Stimulated activated naive CD4-positive, alpha-beta T cell treated with Interleukin-2 at 50 U/mL for 16 hours (primary cell): ENCODE measurements at places on chromosomes 13 and 19.

- no peak for DNase-seq
Observed at GRCh38 chr13:27997904-27998522, 9.5 kb upstream of the URAD start.

DNA sequence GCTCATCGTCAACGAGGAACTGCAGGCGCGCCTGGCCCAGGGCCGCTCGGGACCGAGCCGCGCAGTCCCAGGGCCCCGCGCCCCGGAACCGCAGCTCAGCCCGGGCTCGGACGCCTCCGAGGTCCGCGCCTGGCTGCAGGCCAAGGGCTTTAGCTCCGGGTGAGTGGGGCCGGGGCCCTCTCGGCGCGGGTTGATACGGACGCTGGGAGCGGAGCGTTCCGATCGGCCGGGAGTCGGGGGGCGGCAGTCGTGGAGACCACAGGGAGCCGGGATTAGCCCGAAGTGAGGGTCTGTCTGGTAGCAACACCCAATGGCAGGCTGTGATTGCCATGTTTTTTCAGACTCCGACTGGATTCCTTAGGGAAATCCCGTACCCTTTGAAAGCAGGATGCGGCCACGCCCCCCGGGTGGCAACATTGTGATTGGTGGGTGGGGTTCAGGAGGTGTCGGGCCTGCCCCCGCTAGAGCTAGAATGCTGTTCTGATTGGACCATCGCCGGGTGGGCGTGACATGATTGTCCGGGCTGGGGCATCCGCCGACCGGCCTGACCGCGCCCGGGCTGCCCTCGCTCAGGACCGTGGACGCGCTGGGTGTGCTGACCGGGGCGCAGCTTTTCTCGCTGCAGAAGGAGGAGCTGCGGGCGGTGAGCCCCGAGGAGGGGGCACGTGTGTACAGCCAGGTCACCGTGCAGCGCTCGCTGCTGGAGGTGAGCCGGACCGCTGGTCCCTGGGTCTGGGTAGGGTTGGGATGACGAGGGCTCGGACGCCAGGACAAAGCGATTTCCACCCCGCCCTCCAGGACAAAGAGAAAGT, 11.3 kb downstream of the EPS8L1 start:
- peak; percentile 49 for DNase-seq

- DNase-seq: no peak
Observed at GRCh38 chr19:18784786-18785120, 6.4 kb downstream of the COMP start.

DNA sequence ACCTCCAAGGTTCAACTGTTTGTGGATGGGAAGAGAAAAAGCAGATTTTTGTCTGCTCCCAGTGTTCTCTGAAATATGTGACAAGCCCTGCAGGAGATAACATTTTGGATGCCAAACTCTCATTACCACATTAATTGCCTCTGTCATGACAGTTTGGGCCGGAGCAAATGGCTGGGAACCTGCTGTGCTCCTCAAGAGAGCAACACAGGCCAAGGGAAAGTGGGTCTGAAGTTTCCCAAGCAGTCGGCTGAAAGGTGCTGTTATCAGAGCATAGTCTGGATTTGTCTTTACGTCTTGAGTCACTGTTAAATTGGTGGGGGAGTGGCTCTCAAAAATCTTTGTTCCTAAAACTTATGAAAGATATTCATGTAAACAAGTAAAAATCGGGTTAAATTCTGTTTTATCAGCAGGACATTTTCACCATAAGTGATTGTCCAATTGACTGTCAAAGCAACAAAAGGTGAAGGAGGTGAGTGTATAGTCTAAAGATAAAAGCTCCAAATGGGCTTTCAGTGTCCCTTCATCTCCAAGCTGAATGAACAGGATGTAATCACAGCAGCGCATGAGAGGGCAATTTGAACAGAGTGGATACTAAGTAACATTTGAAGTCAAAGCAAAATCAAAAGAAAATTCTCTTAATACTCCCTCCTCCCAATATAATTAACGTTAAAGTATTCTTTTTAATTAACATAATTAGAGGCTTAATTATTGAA, 844.8 kb downstream of the PCDH17 start:
- DNase-seq: no peak

- DNase-seq: peak; percentile 84
Observed at GRCh38 chr19:51338563-51339312, 3.2 kb downstream of the VSIG10L start.

- no peak for DNase-seq
Observed at GRCh38 chr19:28876609-28877123, 336.3 kb downstream of the UQCRFS1 start.

DNA sequence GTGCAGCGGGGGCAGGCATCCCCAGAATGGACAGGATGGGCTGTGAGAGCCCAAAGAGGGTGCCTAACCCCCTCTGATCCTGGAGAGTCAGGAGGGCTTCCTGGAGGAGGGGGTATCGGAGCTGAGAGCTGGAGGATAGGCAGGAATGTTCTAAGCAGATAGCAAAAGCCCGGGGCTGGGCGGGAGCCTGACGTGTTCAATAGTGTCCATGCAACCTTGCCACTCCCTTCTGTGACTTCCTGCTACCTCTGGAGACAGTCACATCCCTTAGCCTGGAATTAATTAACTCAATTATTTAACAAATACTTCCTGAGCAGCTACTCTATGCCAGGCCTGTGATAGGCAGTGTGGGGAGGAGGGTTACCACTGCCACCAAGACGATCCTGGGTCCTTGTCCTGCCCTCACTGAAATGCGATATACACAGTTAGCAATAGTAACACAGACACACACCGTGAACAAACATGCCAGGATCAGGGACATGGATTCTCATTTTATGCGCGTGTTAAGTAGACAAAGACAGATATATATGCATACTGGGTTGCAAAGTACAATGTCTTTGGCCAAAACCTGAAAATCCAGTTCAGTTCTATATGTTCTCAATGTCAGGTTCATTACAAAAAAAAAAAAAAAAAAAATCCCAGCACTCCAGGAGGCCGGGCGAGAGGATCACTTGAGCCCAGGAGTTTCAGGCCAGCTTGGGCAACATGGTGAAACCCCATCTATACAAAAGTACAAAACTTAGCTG, 10.7 kb downstream of the AP2S1 start:
- DNase-seq: no peak

DNA sequence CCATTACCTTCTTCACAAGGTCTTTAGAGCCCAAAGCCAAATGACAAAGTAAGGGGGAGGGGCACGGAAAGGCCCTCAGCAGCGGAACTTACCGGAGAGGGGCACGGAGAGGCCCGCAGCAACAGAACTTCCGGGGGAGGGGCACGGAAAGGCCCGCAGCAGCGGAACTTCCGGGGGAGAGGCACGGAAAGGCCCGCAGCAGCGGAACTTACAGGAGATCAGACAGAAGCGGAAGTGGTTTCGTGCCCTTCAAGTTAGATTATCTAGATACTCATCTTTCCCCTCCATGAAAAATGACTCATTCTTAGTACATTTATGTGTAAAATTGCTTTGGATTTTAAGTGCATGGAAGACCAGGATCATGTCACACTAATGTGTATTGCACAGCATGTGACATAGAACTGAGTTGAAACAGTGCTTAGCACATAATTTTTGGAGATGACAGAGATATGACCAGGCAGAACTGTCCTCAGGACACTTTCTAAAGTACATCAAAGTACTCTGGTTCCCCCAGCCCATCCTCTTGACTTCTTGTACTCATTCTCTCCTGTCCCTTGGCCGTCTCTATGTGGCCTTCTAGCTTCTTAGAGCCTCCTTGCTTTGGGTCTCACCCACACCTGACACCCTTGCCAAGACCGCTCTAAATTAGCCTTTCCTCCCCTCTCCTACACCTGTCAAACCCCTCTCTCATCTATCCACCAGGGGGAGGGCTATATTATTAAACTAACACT, 25.7 kb upstream of the TPTE2 start:
- DNase-seq: peak; percentile 79

GRCh38 chr19:45793876-45794275, 1.2 kb upstream of the DMWD start:
- no peak for DNase-seq

DNA sequence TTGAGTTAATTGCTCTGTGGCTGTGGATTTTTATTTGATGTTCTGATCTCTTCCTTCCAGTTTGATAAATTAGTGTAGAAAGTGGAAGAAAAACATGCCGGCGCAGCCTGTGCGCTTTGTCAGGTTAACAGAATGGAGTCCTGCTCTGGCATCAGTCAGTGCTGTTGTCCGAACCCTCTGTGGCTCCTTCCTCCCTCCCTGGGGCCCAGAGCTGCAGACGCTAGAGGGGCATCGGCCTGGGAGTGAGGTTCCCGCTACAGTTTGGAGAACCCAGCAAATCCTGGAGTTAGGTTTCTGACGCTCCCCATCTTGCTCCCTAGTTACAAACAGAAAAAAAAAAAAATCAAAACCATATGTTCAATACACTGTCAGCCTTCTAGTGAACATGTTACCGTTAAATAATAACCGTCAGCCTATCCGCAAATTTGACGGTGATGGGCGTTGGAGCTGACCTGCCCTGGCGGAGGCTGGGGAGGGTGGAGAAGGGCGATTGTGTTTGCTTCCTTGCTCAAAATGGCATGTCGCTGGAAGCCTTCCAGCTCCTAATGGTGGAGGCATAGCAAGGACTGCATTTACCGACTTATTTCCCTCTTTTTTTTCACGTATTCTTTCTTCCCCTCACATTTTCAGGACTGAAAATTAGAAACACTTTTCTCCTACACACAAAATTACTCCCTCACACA, 13.6 kb downstream of the MBNL2 start:
- DNase-seq: no peak

DNA sequence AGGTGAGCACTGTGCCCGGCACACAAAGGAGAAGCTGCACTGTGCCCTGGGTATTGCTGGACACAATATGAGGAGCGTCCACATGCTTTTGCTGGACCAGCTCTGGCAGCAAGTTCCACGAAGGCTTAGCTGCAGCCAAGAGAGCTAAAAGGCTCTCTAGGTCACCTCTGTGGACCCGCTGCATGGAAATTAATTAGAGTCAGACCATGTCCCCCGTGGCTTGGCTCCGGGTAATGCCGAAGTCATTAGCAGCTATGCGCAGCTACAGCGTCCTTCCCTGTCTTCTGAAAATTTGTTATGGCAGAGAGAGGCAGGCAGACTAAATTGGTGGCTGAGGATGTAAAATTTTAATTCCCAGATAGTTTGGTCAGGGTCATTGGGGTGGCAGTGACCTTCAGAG, 271.5 kb downstream of the SLC7A1 start:
- no peak for DNase-seq

DNA sequence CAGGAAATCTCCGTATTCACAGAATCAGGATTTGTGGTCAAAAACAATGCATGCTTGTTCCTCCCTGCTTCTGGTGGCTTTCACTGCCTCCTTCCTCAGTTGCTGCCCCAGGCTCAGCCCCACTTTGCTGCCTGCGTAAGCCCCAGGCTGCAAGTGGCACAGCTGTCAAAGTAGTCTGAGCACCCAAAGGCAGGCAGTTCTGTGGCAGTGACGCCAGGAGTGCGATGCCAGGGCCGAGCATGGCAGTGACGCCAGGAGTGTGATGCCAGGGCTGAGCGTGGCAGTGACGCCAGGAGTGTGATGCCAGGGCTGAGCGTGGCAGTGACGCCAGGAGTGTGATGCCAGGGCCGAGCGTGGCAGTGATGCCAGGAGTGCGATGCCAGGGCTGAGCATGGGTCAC, 77.3 kb upstream of the GPR183 start:
- DNase-seq: no peak

DNA sequence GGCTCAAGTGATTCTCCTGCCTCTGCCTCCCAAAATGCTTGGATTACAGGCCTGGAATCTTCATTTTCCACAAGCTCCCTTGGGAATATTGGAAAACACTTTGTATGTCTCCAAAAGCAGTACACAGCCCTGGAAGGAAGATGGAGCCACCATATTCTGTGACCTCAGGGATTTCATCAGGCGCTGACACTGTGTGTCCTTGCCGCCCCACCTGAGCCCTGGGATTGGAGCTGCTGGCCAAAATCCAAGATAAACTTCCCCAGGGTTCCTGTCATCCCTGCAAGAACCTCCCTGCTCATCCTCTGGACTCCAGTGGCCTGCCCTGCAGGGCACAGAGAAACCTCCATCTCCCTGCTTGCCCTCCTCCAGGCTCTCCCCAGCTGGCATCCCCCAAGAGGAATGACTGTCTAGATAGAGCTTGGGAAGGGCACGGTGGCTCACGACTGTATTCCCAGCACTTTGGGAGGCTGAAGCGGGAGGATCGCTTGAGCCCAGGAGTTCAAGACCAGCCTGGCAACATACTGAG, 1.3 kb upstream of the GNG7 start:
- no peak for DNase-seq

DNA sequence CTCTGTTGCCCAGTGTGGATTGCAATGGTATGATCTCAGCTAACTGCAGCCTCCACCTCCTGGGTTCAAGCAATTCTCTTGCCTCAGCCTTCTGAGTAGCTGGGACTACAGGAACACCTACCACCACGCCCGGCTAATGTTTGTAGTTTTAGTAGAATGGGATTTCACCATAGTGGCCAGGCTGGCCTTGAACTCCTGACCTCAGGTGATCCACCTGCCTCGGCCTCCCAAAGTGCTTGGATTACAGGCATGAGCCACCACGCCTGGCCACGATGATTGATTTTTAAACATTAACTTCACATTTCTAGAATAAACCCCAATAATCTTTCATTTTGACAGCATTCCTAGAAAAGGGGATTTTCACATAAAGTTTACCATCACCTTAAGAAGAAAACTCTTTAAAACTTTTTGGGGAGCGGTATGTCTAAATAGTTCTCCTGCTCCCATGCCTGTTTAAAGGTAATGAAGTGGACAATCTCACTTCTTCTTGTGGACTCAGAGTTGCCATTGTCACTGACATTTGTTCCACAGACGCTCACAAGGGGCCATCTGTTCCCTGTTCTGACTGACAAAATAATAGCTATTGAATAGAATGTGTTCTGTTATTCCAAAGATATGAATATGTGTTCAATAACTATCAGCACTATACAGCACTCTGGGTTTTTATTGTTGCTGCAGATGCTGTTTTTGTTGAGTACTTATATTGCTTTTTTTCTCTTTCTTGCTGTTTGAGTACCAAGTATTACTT, 66.1 kb upstream of the C1QTNF9B start:
- DNase-seq: no peak

DNA sequence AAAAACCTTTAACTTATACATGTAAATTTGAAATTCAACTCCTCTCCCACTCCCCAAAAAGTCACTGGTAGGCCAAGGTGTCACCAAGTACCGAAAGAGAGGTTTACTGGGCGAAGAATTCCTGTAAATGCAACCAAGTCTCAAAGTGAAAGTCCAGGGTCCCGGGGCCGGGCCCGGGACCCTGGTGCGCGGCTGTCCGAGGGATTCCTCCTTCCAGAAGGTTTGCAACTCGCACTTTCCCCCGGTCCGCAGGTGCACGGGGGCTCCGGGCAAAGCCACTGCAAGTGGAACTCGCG, 1.1 kb downstream of the STK24 start:
- DNase-seq: no peak

- DNase-seq: no peak
Observed at GRCh38 chr13:87003265-87003664, 667.9 kb upstream of the SLITRK5 start.

GRCh38 chr13:55528434-55528833, 1612.3 kb upstream of the PRR20A start:
- no peak for DNase-seq
